ENCODE measurements at places on chromosomes 16 and 17.

DNA sequence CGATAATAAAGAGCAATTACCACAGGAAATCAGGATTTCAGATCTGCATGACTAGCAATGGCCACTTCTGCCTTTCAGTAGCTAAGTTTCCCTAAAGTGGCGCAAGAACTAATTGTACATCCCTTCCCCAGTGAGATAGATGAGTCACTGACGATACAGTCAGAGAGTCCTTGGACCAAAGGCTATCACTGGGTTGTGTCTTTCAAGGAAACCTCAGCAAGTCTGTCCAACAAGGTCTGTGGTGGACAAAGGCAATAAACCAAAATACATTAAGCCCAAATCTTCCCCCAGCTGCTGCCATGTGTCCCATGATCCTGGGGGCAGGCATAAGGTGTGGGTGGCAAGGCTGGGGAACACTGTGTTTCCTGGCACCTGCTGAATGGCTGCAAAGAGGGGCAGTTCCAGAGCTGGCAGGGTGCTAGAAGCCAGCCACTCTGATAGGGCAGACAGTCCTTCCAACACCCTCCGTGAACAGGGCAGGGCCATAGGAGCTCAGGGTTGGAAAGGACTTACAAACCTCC lies 20.5 kb upstream of the MTMR4 start:
- no peak for DNase-seq

DNA sequence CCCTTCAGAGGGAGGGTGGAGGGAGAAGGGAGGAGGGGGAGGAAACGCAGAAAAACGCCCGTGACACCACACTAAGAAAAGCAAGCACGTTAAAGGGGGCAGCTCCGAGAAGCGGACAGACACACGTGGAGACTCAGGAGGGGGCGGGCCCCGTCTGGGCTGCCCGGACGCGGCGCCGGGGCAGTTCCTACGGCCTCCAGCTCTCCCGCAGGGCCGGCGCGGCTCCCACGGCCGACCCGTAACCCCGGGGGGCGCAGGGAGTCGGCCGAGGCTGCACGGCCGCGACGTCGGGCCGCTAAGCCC lies 362 bp downstream of the KLHDC4 start:
- no peak for DNase-seq

DNA sequence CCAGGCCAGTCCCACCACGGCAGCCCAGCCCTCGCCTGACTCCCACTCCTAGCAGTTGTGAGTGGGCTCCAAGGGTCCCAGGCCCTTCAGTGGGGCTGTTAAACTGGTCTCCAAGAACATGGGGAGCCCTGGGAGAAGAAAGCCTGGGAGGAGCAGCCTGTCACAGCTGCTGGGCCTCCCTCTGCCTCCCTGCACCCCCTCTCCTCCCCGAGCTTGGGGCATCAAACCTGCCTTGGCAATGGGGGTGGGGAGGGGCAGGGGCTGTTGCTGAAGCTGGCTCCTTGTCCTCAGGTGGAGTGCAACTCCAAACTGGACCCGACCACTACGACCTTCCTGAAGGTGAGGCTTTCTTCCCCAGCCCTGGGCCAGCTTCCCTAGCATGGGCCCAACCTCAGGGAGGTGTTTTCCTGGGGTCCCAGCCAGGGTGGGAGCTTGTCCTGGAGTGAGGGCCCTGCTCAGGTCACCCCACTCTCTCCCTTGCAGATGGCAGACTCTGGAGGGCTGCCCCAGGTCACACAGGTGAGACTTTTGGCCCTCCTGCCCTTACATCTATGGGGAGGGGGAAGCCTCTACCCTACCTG lies 6.6 kb upstream of the SETD6 start:
- DNase-seq: no peak

GRCh38 chr16:58070585-58070984 lies 45.0 kb downstream of the MMP15 start:
- DNase-seq: no peak

DNA sequence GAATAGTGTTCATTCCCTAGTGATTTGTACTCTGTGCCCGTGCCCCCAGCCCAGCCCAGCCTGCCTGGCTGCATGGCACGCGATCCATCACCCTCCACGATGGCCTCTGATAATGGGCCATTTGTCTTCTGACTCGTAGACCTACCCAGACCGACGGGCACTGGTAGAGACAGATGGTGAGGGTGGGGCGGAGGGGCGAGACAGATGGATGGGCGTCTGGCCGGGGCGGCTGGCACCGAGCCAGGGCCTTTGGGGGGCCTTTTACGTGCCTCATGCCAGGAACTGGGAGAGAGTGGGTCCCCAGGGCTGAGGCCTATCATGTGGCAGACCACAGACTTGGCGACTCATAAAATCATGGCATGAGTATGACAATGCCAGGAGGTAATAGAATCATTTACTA lies 25.4 kb downstream of the CRHR1 start:
- no peak for DNase-seq

DNA sequence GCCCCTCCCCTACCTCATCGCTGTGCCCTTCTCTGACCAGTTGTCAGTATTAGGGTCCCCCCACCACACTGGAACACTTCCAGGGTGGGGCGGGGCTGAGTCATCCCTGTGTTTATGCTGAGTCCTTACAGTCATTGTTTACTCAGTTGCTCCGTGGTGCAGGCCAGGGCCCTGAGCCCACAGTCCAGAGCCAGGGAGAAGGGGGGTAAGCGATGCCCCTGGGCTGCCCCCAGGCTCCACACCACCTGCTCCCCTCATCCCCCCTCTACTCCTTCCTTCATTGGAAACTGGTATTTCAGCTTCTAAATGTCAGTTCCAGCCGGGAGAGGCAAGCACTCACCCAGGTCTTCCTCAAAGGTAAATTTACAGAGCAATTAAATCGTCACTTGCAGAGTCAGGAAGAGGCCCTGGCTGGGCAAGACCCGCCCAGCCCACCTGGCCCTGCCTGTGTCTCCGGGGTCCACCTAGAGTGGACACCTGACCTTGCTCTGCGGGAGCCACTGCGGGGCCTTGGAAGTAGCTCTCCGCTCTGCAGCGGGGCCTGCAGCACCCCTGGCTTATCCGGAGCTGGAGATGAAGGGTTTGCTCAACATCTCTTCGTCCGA lies 4.8 kb downstream of the ATP2A3 start:
- DNase-seq: no peak

- peak; percentile 5 for DNase-seq
Observed at GRCh38 chr17:49646391-49647255, 31.3 kb downstream of the SPOP start.

GRCh38 chr16:34054969-34055368 lies 595.6 kb downstream of the TP53TG3F start:
- DNase-seq: no peak

DNA sequence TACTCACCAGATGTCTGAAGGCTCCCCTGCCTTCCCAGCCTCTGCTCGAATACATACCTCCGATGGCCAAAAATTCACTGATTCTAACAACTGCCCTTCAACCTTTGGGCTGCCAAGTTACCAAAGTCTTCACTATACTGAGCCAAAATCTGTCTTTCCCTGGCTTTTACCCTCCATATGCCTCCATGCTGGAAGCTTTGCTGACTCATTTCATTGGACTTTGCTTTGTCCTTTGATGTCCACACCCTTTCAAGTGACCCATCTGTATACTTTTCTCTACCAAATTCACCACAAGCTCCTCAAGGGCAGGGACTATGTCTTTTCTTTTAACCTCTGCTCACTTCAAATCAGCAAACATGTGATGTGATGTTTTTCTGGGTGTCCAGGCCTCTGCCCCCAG lies 21.0 kb upstream of the MTMR4 start:
- DNase-seq: no peak

- DNase-seq: no peak
Observed at GRCh38 chr17:944266-944826, 35.2 kb downstream of the NXN start.

- no peak for DNase-seq
Observed at GRCh38 chr17:7570351-7570750, 8.6 kb downstream of the SENP3 start.

- no peak for DNase-seq
Observed at GRCh38 chr17:11205659-11206058, 35.4 kb upstream of the SHISA6 start.

- DNase-seq: no peak
Observed at GRCh38 chr16:373020-373598, 2.8 kb upstream of the MRPL28 start.

GRCh38 chr17:63827801-63828221 lies 348 bp upstream of the FTSJ3 start:
- DNase-seq: no peak

DNA sequence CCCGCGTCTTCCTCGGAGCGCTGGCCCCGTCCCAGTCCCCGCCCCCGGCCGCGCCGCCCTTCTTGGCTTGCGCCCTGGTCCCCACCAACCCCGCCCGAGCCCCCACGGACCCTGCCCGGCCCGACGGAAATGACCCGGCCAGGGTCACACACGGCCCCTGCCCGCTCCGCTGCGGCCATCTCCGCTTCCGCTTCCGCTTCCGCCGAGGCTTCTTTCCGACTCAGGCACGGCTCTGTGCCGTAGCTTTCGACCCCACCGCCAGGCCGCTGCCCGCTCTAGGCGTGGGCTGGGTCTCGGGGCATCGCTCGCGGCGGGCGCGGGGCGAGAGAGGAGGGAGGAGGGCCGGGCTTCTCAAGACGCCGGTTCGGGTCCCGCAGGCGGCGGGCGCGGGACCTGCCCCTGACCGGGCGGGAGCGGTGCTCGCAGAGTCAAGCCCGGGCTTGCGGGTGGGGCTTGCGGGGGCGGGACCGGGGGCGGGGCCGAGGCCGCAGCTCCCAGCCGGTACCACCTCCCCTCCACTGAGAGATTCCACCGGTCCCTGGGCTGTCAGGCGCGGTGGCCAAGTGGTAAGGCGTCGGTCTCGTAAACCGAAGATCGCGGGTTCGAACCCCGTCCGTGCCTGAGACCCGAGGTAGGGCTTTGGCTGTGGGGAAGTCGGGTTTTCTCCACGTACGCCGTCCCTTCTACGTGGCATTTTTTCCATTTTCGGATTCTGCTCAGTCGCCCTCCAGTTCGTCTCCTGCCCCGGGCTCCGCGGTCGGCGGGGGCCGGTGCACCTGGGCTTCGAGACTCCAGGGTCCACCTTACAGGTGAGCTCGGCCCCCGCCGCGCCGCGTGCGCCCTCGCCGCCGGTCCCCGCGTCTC lies 158.3 kb downstream of the RAB11FIP4 start:
- DNase-seq: peak; percentile 99

- DNase-seq: no peak
Observed at GRCh38 chr17:35584061-35584460, 3.1 kb upstream of the AP2B1 start.

DNA sequence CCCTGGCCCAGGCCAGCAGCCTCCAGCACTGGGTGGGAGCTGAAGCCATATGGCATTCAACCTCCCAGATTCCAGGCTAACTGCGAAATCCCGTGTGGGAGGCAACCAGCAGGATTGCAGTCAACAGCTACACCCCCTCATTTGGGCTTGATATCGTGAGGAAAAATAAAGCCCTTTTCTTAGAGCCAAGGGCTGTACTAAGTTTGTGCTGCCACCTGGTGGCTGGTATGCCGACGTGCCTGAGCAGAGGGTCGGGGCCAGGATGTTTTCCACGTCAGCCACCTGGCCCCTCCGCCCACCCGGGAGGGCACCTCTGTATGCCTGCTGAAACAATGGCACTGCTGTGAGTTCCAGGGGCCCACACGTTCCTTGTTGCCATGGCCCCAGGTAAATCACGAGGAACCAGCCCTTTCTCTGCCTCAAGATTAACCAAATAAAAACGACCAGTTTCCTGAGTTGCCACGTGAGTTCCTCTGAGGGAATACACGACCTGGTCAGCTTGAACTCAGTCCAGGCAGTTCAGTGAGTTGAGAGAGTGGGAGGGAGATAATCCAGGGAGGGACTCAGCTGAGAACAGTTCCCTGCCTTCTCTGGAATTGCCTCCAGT lies 9.0 kb downstream of the TMEM98 start:
- DNase-seq: peak; percentile 47

DNA sequence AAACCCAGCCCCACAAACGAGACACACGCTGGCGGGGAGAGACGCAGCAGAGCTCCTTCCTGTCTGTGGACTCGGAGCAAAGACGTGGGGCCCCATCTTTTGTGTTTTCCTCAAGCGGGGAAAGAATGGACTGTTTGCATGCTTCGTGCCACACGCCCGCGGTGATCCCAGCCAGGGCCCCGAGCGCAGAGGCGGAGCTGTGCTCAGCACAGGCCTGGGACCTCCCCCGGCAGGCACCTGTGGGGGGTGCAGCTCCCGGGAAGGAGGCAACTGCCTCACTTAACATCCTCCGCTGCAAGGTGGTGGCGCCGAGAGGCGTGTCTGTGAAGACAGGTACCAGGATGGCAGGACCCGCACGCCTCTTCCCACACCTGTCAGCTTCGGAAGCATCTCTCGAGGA lies 19.1 kb downstream of the TRARG1 start:
- no peak for DNase-seq

- no peak for DNase-seq
Observed at GRCh38 chr16:4696172-4696904, 3.0 kb downstream of the NUDT16L1 start.

DNA sequence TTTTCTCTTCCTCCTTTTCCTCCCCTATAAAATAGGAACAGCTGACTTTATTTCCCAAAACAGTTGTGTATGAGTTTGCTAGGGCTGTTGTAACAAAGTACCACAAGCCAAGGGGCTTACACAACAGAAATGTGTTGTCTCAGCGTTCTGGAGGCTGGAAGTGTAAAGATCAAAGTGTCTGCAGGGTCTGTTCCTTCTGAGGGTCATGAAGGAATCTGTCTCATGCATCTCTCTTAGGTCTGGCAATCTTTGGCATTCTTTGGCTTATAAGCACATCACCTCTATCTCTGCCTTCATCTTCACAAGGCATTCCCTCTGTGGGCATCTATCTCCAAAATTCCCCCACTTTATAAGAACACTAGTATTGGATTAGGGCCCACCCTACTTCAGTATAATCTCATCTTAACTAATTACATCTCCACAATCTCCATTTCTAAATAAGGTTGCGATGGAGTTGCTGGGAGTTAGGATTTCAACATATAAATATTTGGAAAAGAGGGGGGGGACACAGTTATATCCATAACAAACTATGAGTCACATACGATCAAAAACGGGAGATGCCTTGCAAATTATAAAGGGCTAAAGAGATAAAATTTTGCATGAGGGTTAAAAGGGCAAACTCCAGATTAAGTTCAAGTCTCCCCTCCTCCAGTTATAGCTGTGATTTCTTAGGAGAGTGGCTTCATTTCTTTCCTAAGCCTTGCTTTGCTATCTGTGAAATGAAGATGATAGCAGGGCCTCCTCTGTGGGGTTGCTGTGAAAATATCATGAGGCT lies 109.7 kb downstream of the VAT1L start:
- no peak for DNase-seq

DNA sequence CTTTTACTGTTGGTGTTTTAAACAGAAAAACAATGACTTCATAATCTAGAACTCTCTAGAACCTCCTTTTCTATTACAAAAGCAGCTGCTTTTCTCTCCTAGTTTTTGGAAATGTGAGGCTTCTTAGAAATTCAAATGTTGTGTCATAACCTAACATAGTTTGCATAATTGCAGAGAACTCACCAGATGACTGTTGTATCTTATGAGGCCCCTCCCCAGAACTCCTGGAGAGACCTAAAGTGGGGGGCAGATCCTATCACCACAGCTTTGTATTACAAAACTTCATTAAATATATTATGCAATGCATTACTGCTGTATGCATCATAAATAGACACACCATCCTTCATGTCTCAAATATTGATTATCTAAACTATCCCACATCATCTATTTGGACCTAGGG lies 538.7 kb upstream of the HSBP1 start:
- DNase-seq: no peak

Data from stimulated activated CD4-positive, alpha-beta T cell treated with anti-CD3 and anti-CD28 coated beads, Interleukin-1b, Interleukin-23, amount 100 ng/mL, for 1 hour (primary cell).